Immature natural killer cell (primary cell): ENCODE measurements at places on chromosomes 3 and 15. TPM values are rescaled to one million over a fixed set of nuclear protein-coding genes. Genes with fewer than 3 reads are reported as not detected.

The SPATA12 gene
- polyA plus RNA-seq = not detected

The SNTN gene
- not detected for polyA plus RNA-seq

The VGLL3 gene
- not detected for polyA plus RNA-seq

The FAM240A gene
- not detected for polyA plus RNA-seq

The ALG1L2 gene
- polyA plus RNA-seq = not detected

The FHIT gene
- 8.8 TPM for polyA plus RNA-seq

The C3orf85 gene
- polyA plus RNA-seq = not detected

The PRTG gene
- not detected for polyA plus RNA-seq

The KLHL40 gene
- not detected for polyA plus RNA-seq

The P2RY14 gene
- polyA plus RNA-seq = 1.2 TPM

The PP2D1 gene
- 0.34 TPM for polyA plus RNA-seq

The RHOV gene
- polyA plus RNA-seq = not detected

The LDHAL6B gene
- polyA plus RNA-seq = not detected

The RARRES1 gene
- not detected for polyA plus RNA-seq

The GRIP2 gene
- polyA plus RNA-seq = not detected

The ZPLD1 gene
- polyA plus RNA-seq = not detected

The GOLGA6A gene
- not detected for polyA plus RNA-seq

The CCDC80 gene
- polyA plus RNA-seq = not detected

The BLM gene
- 2.3 TPM for polyA plus RNA-seq

The KIF9 gene
- polyA plus RNA-seq = 4.1 TPM

The MRPS11 gene
- polyA plus RNA-seq = 82.6 TPM

The GPR62 gene
- polyA plus RNA-seq = not detected

The HGD gene
- 2.5 TPM for polyA plus RNA-seq

The CCRL2 gene
- polyA plus RNA-seq = 2.0 TPM

The CLCN2 gene
- polyA plus RNA-seq = not detected

The NPAP1 gene
- not detected for polyA plus RNA-seq

The COL7A1 gene
- polyA plus RNA-seq = not detected

The SLC9C1 gene
- not detected for polyA plus RNA-seq

The SNX22 gene
- polyA plus RNA-seq = 1.3 TPM
